Endodermal cell (in vitro differentiated cells): ENCODE measurements at places on chromosomes 13 and 19.

DNA sequence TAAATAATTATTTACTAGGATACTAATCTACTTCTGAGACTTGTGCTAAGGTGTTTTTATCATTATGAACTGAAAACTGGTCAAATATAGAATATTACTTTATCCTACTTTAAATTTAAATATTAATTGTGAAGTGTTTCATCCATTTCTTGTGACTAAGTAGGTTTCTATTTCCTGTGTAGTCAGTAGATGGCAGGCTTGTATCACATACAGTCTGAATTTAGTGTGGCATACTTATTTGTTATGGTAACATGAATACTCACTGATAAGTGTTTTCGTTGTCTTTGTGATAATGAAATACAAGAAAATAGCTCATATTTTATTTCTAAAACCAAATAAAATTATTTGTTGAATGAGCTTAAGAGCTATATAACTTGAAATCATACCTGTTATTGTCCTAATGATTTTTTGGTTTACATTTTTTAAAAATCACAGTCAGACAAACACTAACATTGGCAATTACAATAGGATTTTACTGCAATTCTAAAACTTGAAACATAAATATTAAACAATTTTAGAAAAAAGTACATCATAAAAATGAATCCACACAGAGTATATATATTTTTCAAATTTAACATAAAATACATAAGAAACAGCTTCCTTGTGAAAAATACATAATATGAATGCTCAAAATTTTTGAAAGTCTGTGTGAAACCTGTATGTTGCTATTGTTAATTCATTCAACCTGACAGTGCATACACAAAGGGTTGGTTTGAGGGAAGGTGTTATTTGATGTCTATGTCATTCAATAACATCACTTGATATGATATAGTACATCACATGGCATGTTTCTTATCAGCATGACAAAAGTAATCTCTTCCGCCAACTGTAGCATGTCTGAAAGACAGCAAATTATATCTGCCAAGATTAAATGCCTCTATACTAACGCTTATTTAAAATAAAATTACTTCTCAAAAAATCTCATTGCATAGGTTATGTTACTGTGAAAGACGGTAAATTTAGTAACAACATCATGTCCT lies 904.8 kb upstream of the PCDH20 start:
- DNase-seq: no peak

GRCh38 chr13:33105387-33106005 lies 89.3 kb downstream of the KL start:
- DNase-seq: no peak

GRCh38 chr19:40225440-40226305 lies 816 bp downstream of the CCNP start:
- DNase-seq: no peak

- peak; percentile 41 for DNase-seq
Observed at GRCh38 chr13:110263888-110264287, 43.1 kb downstream of the COL4A1 start.

DNA sequence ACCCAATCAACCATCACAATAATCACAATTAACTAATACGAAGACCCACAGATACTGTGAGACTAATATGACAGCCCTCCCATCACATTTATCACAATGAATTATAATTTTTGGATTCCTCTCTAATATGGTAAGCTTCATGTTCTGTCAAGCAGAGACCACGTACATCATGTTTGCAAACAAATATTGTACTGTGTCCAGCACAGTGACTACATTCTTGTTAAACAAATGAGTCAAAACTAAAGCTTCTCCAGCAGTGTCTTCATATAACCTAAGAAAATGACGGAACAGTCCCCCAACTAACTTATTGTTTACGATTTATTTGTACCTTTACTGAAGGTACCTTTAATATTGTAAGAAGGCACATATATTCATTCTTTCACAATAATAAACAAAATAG lies 292.6 kb downstream of the ENOX1 start:
- no peak for DNase-seq

DNA sequence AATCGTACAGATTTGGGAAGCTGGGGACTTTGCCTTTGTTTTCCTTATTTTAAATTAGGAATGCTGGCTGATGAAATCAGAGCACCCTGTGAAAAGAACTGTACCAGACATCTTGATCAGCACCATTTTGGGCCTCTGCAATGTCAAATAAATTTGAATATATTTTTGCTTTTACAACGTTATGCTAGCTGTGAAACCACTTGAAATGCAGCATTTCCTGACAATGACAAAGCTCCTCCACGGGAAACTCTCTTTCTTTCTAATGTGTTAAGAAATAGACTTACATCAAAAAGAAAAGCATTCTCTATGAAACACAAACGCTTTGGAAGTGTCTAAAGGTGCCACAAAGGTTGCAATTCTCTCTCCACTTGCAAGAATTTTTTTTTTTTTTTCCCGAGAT lies 47.1 kb upstream of the MAP3K10 start:
- no peak for DNase-seq

- no peak for DNase-seq
Observed at GRCh38 chr19:33054623-33055022, 10.1 kb downstream of the RHPN2 start.

DNA sequence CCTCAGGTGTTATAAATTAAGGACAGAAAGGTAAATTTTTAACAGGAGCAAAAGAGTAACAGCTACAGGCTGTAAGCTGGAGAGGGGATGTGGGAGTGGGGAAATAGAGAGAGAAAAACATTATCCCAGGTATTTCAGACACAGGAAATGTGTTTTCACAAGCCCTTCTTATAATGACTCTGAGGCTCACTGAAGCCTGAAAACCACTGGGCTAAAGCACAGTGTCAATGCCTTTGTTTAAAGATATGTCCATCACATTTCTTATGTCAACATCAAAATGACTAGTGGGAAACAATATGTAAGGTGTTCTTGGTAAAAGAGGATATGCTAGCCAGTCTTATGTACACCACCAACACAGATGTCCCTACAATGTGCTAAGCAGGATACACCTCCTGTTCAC lies 365.9 kb downstream of the FGF14 start:
- no peak for DNase-seq

GRCh38 chr19:35093941-35094647 lies 21.5 kb upstream of the FXYD3 start:
- DNase-seq: no peak

GRCh38 chr19:34345947-34346351 lies 19.0 kb upstream of the GPI start:
- DNase-seq: peak; percentile 93

DNA sequence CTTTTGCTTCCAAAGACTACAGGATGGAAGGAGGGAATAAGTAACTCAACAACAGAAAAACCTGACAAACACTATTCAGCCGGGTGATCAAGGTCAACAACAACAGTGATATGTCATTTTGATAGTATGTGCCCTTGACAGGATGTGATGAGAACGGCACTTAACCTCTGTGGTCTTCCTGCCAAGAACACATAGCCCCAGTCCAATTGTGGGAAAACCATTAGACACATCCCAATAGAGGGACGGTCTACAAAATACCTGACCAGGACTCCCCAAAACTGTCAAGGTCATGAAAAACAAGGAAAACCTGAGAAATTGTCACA lies 43.1 kb upstream of the AMER2 start:
- DNase-seq: no peak

GRCh38 chr13:80530191-80530590 lies 189.3 kb upstream of the SPRY2 start:
- no peak for DNase-seq

- DNase-seq: no peak
Observed at GRCh38 chr13:21932996-21933395, 262.1 kb downstream of the FGF9 start.

GRCh38 chr13:46839399-46839798 lies 42.4 kb upstream of the ESD start:
- DNase-seq: no peak

DNA sequence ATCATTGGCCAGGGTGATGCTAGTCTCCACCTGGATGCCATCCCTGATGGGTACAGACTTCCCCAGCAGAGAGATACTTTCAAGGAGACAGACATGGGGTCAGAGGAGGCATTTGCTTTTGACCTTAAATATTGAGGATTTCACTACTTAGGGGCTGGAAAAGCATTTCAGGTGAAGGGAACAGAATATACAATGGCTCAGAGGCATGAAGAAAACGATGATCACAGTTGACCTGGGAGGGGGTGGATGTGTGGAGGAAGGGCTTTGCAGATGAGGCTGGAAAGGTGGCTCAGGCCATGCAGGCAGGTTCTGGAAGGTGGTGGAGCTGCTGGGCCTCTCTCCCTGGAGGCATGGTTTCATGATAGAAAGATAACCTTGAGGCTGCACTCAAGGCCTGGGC lies 3.9 kb downstream of the MATK start:
- no peak for DNase-seq

- peak; percentile 99 for DNase-seq
Observed at GRCh38 chr19:12064590-12065538, at the start of gene ZNF844. ZNF844 (plus strand) TSS chr19:12064731; CDS start chr19:12064874, 143 bp downstream.

DNA sequence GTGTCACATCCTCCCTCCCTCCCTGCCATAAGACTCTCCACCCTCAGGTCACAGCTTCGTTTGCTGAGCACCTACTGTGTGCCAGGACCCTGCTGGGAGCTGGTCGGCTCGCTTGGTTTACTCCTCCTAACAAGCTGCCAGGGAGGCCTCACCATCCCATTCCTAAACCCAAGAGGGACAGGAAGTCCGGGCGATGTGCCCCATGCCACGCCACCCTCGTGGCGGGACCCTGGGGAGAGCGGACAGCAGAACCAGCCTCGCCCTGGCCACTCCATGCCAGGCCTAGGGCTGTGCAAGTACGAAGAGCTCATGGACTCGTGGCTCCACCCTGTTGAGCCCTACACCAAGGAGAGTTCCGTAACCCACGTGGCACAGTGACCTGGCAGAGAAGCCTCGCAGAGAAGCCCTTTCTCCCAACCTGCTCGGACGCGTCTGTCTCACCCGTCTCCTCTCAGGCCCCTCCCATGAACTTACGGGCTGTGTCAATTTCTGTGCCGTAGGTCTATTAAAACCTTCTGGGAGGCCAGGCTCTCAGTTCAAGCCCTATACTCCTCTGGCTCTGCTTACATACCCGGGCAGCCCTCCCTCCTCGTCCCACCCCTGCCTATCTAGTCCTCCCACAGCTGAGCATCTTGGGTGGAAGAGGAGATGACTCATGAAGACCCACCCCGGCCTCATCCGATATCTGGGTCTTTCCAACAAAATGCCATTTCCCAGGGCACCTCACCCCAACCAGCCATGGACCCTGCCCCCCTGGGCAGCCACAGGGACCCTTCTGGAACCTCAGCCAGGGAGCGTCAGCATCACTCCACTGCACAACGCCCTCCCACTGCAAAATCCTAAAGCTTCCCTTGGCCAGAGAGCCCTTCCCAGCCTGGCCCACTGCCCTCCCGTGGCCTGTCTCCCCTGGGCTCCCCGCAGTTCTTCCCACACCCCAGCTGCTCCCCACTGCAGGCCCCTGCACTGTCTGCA lies 2.6 kb downstream of the UBXN6 start:
- no peak for DNase-seq

DNA sequence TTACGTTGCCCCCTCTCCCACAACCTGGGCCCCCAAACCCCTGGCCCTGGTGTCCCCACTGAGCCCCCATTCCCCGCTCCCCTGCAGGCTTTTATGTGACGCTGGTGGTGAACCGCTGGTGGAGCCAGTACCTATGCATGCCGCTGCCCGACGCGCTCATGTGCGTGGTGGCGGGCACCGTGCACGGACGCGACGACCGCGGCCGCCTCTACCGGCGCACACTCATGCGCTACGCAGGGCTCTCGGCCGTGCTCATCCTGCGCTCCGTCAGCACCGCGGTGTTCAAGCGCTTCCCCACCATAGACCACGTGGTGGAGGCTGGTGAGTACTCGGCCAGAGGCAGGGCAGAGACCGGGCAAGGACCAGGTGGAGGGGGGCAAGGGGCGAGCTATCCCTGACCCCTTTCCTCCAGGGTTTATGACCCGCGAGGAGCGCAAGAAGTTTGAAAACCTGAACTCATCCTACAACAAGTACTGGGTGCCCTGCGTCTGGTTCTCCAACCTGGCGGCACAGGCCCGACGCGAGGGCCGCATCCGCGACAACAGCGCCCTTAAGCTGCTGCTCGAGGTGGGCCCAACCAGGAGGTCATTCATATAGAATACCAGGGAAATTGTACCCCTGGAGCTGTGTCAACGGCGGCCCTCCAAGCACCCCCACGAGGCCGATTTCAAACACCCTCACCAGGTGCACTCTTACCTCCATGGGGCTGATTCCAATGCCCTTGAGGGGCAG lies 3.0 kb downstream of the BEST2 start:
- DNase-seq: no peak

- DNase-seq: no peak
Observed at GRCh38 chr19:1882089-1882785, 3.1 kb downstream of the ABHD17A start.

GRCh38 chr13:99046851-99047250 lies 69.0 kb upstream of the DOCK9 start:
- DNase-seq: no peak

DNA sequence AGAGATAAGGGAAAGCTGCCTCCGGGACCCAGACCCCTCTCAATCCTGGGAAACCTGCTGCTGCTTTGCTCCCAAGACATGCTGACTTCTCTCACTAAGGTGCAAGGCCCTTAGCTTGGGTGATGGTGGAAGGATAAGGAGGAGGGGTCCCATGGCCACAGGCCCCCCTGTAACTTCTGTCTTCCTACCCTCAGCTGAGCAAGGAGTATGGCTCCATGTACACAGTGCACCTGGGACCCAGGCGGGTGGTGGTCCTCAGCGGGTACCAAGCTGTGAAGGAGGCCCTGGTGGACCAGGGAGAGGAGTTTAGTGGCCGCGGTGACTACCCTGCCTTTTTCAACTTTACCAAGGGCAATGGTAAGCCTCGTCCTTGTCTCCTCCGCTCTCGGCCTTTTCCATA lies 2.0 kb downstream of the CYP2F1 start:
- no peak for DNase-seq

DNA sequence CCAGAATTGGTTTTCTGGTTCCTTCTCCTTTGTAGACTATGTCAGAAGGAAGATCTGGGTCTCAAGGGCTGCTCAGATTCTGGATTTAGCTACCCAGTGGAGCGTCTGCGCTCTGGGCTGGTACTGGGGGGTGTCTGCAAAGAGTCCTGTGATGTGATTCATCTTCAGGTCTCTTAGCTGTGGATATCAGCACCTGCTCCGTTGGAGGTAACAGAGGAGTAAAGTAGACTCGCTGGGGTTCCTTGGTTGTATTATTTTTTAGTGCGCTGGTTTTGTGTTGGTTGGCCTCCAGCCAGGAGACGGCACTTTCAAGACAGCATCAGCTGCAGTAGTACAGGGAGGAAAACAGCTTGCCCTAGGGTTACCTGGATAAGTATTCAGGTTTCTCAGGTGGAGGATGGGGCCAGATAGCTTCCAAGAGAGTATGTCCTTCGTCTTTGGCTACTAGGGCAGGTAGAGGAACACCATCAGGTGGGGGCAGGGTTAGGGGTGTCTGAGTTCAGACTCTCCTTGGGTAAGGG lies 10.4 kb upstream of the KLK15 start:
- no peak for DNase-seq

GRCh38 chr19:52297601-52298364 lies 814 bp downstream of the ZNF480 start:
- peak; percentile 50 for DNase-seq

DNA sequence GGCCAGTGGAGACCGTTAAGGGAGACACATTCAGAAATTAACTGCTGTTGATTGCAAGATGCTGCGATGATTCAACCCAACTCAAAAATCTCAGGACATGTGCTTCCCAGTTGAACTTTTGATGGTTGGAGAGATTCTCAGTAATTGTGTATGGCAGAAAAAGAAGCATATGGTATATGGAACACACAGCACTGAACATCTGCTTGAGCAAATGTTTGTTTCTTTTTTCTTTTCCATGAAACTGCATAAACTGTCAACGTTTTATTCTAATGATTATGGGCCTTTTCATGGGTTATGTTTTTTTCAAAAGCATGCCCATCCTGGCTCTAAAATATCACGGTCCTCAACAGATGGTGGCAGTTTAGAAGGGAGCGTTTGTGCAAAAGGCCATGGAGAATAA lies 40.1 kb upstream of the USP29 start:
- DNase-seq: no peak
